ENCODE measurements at places on chromosomes 7 and 10.

DNA sequence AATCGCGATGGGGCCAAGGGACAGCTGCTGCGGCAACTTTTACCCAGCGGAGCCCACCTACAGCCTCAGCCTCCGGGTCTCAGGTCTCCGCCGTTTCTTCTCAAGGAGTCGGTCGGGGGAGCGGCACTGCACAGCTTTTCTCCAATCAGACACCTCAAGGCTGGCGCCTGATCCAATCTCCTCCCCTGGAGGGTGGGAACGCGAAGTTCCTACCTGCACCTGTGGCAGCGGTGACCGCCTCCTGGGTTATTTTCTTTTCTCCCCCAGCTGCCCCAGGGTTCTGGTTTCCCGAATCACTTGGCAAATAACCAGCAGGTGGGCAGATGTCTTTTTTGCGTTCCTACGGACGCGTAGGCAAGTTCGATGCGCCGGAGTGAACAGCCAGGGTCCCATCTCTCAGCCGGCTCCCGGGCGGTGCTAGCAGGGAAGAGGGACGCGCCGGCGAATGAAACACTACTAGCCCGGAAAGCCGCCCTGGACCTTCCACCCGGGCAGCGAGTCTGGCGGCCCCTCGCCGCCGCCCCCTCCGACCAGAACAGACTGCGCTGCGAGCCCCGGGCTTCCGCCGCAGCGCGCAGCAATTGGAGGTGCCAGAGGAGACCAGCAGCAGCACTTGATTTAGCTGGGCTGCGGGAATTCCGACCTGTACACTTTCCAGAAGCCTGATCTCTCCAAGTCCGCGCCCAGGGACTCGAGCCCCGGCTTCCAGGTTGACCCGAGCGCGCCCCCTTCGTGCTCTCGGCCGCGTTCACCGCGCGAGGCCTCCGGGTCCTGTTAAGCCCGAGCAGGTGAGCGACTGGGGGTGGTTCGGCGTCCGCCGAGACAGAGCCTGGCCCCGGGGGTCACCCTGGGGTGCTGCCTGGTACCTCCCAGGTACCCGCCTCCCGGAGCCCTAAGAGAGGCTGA lies at the start of gene PRR15:
Gene PRR15, plus strand, starts transcription at position 246 of the 906 bp plus-strand sequence. CDS start 2,495 bp downstream, outside the sequence.
- DNase-seq: peak; percentile 24
- H3K4me1 ChIP-seq: peaks cover 21% of the 10 kb centered on the region

- DNase-seq: no peak
- no peaks in the 10 kb centered on the region for H3K4me1 ChIP-seq
- no peak overlapping the region for H3K27ac ChIP-seq
- no peaks in the 10 kb centered on the region for H3K36me3 ChIP-seq
Measured at GRCh38 chr10:61189912-61190311, 245.9 kb upstream of the RHOBTB1 start.

DNA sequence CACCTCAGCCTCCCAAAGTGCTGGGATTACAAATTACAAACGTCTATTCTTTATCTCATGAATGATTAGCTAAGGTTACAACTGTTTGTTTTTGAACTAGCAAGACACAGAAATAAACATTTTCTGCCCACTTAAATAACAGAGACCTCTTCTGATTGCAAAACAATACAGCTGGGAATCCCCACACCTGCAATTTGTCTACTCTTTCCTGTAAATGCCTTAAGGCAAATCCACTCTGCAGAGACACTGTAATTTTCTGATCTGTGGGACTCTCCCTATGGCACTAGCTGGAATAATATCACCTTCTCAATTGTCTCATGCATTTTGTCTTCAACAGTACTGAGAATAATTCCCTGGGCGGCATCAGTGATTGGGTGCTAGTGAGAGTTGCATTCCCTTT lies 149.3 kb upstream of the FAM3C start:
- peak overlapping the region; percentile 74 for H3K4me3 ChIP-seq
- peaks cover 41% of the 10 kb centered on the region for H3K4me1 ChIP-seq
- no peaks in the 10 kb centered on the region for H3K27me3 ChIP-seq
- H3K27ac ChIP-seq: peak overlapping the region; percentile 64

DNA sequence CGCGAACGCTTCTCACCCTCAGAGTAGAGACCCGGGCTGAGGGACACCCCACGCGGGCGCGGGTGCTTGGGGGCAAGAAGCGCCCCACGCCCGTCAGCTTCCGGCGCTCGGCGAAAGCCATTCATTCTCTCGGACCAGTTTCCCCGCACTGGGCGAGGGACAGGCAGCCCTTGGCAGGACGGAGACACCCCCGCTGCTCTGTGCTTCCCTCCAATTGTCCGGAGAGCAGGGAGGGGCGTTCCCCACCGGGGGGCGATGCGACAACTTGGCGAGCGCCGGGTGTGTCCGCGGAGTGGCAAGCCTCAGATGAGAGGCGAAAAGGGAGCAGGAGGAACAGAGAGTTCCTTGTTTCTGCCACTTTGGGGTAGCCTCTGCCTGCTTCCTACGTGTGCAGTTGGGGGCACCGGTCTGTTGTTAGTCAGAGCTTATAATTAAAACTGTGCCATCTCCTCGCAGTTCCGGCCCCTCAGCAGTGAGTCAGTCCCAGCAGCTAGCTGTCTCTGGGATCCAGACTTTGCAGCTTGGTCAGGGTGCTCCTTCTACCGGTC lies 1.7 kb downstream of the GPR158 start:
- DNase-seq: no peak
- peaks cover 31% of the 10 kb centered on the region for H3K27me3 ChIP-seq
- no peaks in the 10 kb centered on the region for H3K4me1 ChIP-seq
- H3K36me3 ChIP-seq: peaks cover 5% of the 10 kb centered on the region

GRCh38 chr7:111753968-111754367 lies 191.7 kb upstream of the IMMP2L start:
- peaks cover 6% of the 10 kb centered on the region for H3K27me3 ChIP-seq
- H3K4me1 ChIP-seq: no peaks in the 10 kb centered on the region
- DNase-seq: no peak
- H3K4me3 ChIP-seq: no peak overlapping the region
- no peaks in the 10 kb centered on the region for H3K36me3 ChIP-seq

DNA sequence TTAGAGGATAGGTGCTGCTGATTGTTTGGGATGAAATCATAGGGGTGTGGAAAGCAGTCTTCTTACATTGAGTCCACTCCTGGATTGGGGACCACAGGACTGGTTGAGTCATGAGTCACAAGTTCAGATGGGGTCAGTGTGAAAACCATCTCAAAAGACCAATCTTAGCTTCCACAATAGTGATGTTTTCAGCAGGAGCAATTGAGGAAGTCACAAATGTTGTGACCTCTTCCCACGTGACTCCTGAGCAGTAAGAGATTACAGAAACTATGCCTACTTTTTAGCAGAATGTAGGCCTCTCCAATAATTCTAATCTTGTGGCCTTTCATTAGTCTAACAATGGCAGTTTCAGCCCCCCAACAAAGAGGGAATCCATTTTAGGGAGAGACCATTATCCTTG lies 256.9 kb upstream of the CDC14C start:
- no peak for DNase-seq
- H3K27me3 ChIP-seq: no peaks in the 10 kb centered on the region
- H3K36me3 ChIP-seq: no peaks in the 10 kb centered on the region
- no peaks in the 10 kb centered on the region for H3K4me1 ChIP-seq

DNA sequence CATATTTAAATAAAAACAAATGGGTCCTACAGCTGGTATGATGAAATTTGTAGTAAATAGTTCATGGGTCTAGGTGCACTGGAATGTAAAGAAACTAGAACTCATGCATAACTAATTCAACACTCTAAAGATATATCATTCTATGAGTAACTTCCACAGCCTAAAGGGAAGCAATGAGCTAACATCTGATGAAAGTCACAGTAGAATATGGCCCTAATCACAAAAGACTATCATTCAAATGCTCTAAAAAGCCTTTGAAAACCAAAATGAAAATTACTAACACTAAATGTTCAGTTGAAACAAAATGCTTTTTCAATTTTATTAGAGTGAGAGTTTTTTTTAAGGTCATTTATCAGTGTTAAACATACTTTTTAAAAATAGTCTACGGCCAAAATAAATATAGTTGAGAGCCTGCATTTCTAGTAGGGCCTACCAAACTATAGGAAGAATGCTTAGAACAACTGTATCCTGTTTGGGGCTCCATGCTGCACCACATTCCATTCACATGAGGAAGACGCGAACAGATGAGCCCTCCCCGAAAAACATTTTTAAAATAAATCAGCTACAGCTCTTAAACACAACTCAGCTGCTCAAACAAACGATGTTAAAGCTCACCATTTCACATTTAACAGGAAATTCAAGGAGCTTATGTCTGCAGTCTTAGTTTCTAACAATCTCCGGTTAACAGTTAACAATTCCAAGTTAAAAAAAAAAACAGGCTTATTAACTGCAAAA lies 134.5 kb downstream of the NRBF2 start:
- DNase-seq: no peak
- peaks cover 34% of the 10 kb centered on the region for H3K4me1 ChIP-seq
- H3K4me3 ChIP-seq: peak overlapping the region; percentile 98
- peaks cover 7% of the 10 kb centered on the region for H3K36me3 ChIP-seq
- peak overlapping the region; percentile 100 for H3K27ac ChIP-seq

DNA sequence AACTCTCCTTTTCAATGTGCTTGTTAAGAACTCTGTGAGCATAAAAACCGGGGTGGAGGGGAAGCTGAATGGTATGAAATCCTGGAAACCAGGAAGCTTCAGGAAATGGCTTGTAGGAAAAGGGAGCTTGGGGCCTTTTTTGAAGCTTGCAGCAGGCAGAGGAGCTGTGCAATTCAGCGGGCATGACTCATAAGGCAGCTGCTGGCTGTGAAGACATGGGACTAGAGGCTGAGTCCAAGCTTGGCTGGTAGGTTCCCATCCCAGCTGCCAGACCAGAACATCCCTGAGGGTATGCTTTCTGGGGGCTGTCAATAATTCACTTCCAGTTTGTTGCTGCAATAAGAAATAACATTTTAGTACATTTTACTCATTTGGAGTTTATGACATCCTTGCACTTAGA lies 36.8 kb upstream of the CDC14C start:
- no peaks in the 10 kb centered on the region for H3K27me3 ChIP-seq
- H3K27ac ChIP-seq: no peak overlapping the region
- H3K4me1 ChIP-seq: no peaks in the 10 kb centered on the region
- no peak for DNase-seq
- no peak overlapping the region for H3K4me3 ChIP-seq

DNA sequence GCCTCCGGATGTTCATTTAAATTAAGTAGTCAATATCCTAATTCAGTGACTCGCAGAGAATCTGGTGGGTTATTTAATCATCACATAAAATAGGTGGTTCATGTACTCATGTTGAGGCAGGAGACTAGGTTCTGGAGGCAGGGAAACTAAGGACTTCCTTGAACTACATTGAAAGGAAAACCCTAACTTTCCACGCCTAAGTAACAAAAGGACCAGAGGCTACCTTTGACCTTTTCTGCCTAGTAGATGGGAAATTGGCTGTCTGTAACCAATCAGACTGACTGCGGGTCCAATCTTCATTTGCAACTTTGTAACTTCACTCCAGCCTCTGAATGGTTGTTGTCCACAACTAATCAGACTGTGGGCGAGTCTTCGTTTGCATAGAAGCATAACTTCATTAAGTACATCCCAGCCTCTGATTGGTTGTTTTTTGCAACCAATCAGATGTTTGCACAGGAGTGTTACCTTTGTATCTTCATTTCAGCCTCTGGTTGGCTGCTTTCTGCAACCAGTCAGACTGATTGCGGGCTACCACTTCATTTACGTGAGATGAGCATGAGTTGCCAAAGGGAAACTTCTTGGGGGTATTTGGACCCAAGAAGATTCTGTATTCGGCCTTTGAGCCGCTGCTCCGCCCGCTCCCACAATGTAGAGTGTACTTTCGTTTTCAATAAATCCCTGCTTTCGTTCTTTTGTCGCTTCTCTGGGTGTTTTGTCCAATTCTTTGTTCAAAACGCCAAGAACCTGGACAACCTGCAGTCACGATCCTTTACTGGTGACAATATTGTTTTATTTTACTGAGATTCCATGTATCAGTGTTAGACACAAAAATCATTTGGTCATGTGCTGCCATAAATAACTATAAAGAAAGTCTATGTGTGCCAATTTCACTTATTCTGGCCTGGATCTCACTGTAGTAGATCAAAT lies 1.7 kb upstream of the ST7 start:
- peak overlapping the region; percentile 52 for H3K27ac ChIP-seq
- no peaks in the 10 kb centered on the region for H3K36me3 ChIP-seq
- H3K27me3 ChIP-seq: peaks cover 13% of the 10 kb centered on the region
- peaks cover 25% of the 10 kb centered on the region for H3K4me1 ChIP-seq
- H3K4me3 ChIP-seq: no peak overlapping the region

DNA sequence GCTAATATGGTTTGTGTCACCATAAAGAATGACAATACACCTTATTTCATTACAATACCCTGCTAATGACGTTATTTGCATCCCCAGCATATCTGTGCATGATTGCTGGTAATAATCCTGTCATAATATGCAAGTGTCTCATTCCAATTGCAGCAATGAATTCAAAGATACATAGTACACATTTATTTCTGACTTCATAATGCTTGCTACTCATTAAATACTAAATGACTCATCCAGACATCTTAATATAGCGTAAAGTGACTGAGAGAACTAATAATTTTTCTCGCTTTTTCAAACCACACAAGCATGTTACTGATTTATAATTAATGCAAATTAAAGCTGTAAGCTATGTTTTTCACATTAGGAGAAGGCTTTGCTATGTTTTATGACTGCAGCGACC lies 234.7 kb upstream of the MDFIC start:
- H3K4me3 ChIP-seq: no peak overlapping the region
- peaks cover 23% of the 10 kb centered on the region for H3K27me3 ChIP-seq
- no peaks in the 10 kb centered on the region for H3K4me1 ChIP-seq
- DNase-seq: no peak
- H3K36me3 ChIP-seq: no peaks in the 10 kb centered on the region

GRCh38 chr7:6650521-6651011 lies 13.4 kb downstream of the ZNF316 start:
- H3K27me3 ChIP-seq: no peaks in the 10 kb centered on the region
- H3K27ac ChIP-seq: no peak overlapping the region
- no peaks in the 10 kb centered on the region for H3K4me1 ChIP-seq
- no peak for DNase-seq

- no peak for DNase-seq
- no peak overlapping the region for H3K27ac ChIP-seq
- H3K27me3 ChIP-seq: peaks cover 16% of the 10 kb centered on the region
Measured at GRCh38 chr10:131195558-131196159, 115.9 kb downstream of the TCERG1L start.

GRCh38 chr10:42809676-42810075 lies 27.1 kb downstream of the BMS1 start:
- H3K27ac ChIP-seq: peak overlapping the region; percentile 19
- no peak for DNase-seq
- H3K4me1 ChIP-seq: peaks cover 23% of the 10 kb centered on the region
- peaks cover 22% of the 10 kb centered on the region for H3K36me3 ChIP-seq
- H3K4me3 ChIP-seq: no peak overlapping the region
